ENCODE measurements at places on chromosomes 5 and 9.

- DNase-seq, result no peak
These were observed 8.7 kb downstream of the UBQLN1 start for GRCh38 chr9:83698976-83699585.

GRCh38 chr9:113963017-113963620 lies 87.0 kb downstream of the ZNF618 start:
- peak; percentile 53 for DNase-seq

GRCh38 chr9:122406070-122406890 lies 35.5 kb downstream of the PTGS1 start:
- DNase-seq, result no peak

DNA sequence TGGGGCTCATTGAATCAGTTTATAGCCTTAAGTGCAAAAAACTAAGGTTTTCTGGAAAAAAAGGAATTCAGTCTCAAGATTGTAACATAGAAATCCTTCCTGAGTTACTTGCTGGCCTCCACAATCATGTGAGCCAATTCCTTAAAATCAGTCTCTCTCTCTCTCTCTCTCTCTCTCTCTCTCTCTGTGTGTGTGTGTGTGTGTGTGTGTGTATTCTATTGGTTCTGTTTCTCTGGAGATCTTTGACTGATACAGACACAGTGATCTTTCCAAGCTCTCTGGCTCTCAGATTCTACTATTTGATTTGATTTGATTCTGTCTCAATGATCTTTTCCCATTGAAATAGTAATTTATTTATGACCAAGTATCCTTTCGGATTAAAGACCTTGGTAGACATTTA lies 74.6 kb downstream of the CFAP95 start:
- no peak for DNase-seq

DNA sequence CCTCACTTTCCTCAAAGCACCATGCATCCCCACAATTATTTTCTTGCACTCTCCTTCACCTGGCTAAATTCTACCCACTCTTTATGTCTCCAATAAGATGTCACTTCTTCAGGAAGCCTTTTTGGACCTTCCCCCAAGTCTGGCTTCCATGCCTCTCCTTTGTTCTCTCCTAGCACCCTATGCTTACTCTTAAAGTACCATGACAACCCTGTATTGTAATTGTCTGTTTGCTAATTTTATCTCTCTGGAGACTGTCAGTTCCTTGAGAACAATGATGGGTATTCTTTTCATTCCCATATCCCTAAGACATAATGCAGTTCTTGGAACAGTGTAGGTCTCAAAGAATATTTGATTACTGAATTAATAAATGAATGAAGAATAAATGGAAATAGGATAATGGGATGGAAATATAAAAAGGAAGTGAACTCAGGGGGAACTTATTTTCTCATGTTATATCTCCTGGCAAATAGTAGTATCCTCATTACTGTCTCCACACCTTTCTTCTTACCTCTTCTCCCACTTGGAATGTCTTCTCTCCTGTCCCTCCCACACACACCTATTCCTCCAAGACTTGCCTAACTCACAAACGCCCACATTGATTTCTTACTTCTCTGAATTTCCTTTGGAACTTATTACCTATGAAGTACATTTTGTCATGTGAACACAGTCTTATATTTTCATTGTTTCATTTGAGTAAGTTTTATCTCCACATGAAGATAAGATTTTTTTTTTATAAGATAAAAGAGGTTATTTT lies 499.1 kb downstream of the NFIB start:
- DNase-seq, result no peak

GRCh38 chr5:124995421-124995820 lies 249.0 kb upstream of the ZNF608 start:
- no peak for DNase-seq

GRCh38 chr5:100890461-100891008 lies 12.5 kb downstream of the ST8SIA4 start:
- DNase-seq, result no peak

- no peak for DNase-seq
These were observed 35.8 kb downstream of the PPARGC1B start for GRCh38 chr5:149765932-149766331.

- no peak for DNase-seq
These were observed 225.7 kb downstream of the MAST4 start for GRCh38 chr5:66821688-66822429.

DNA sequence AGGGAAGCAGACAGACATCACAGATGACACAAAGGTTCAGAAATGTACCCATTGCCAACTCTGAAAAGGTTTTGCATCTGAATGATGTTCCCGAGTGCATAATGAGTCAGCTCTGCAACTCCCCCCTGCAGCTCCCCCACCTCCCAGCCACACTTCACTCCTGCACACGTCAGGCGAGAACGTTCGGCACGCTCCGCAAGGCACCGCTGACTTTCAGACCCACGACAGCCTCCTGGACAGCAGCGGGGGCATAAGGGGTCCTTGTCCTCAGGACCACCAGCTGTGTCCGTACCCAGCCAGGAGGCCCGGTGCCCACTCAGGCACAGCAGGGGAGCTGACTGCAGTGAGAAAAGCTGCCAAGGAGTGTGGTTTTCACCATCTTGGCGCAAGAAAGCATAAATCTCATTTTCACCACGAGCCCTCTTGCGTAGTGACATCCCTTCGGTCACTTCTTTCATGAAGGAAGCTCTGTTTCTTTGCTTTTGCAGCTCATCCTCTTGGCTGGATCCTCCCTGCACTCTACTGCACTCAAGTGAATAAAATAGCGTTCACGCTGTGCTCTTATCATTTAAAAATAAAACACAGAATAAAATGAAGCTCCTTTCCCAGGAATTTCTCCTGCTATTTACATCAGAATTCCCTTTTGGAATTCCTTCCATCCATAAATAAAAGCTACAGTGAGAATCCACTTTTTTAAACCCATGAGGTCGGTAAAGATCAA lies 9.9 kb downstream of the GFPT2 start:
- DNase-seq, result no peak

GRCh38 chr9:118330191-118330986 lies 626.2 kb downstream of the TLR4 start:
- no peak for DNase-seq

GRCh38 chr5:54344653-54345052 lies 34.3 kb upstream of the ARL15 start:
- DNase-seq, result no peak

- DNase-seq, result no peak
These were observed 19.4 kb downstream of the IPO11 start for GRCh38 chr5:62431735-62432620.

- DNase-seq, result no peak
These were observed 59.8 kb downstream of the PTCD2 start for GRCh38 chr5:72379936-72380335.

GRCh38 chr5:50767588-50767987 lies 101.2 kb downstream of the PARP8 start:
- no peak for DNase-seq

DNA sequence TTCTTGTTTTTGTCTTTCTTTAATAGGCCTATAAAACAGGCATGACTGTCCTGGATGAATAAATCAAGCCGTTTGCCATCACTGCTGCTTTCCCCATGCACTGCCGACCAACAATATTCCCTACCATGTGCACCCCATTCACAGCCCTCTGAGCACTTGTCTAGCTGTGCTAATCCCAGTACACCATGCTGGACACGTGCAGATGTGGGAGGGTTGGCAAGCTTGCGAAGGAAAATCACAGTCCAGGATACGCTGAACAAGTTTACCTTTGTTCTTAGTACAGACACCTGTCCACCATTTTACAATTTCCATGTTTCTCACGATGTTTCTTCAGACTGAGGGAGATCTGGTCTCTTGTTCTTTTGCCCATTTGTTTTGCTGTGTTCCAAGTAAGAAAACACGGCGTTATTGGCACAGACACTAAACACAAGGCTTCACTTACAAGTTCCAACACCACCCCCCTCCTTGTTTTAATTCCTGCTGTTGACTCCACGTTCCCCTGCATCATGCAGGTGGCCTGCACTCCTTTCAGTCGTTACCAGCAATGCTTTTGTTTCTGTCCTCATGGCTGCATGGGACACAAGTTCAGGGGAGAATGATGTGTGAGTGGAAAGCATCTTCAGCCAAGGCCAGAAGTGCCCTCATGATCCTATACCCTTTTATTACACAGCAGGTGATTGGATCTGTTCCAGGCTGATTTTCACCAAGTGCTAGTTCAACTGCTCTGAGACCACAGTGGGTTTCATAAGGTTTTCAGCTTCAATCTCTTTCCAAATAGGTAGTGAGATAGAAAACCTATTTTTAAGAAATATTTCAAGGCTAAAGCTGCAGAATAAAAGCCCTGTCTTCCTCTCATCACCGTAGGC lies 608.9 kb downstream of the IRX1 start:
- DNase-seq, result no peak

DNA sequence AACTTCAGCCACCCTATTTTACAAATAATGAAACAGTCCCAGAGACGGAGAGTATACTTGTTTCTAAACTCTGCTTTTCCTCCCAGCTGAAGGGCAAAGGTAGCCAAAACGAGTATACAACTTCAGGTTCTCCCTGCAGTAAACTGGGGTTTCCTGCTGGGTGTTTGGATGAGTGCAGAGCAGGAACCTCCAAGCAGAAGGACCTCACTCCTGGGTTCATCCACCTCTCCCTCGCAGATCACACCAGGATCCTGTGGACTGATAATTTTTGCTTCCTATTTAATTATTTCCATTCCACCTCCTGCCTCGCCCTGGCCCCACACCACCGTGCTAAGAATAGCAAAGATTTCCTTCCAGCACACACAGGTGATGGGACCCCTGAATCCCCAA lies 2.0 kb upstream of the FOXB2 start:
- DNase-seq, result no peak

GRCh38 chr5:149012350-149012749 lies 50.5 kb downstream of the SH3TC2 start:
- no peak for DNase-seq

DNA sequence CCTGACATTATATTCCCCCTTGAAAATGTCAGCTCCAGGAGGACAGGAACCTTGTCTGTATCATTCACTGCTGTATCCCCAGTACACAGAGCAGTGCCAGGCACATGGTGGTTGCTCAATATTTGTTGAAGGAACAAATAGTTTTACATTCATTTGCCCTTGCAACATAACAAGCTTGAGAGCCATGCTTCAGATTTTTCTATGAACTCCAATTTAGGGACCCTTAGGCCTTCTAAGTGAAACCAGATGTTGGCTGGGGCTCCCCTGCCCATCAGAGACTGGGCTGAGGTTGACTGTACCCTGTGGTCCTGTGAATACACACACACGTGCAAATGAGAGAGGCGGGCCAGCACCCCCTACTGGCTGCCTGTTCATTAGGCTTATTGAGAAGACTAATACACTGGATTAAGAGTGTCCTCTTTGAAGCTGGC lies 214.9 kb upstream of the WWC1 start:
- DNase-seq, result peak; percentile 44

DNA sequence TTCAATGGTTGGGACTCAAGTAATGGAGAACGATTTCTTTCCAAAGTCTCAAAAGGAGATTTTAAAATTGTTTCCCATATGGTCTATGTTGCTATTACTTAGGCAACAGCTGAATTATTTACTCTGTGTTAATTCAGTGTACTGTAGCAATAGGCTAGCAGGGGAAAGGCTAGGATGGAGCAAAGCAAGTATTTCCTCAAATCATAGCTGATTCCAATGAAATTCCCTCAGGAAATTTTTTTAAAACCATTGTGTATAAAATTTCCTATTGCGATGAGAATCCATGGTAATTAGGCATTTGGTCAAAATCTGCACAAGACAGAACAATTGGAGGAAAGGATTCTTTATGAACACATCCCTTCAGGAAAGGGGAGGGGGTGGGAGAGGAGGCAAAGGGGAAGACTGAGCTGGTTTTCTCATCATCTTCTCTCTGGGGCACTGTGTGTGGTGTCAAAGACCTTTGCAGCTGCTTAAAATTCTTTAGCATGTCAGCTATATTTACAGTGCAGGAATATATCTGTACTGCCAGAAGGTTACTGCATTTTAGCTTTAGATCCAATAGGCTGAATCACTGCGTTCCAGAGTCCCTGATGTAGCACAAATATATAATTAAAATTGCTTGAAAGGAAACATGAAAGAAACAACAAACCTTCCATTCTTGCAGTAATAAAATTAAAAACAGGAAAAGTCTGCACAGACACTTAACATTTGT lies 95.3 kb downstream of the ZNF608 start:
- no peak for DNase-seq

- DNase-seq, result no peak
These were observed 1231.1 kb upstream of the NUDT12 start for GRCh38 chr5:104793755-104794080.

GRCh38 chr9:36834736-36835135 lies 199.3 kb downstream of the PAX5 start:
- no peak for DNase-seq

- DNase-seq, result peak; percentile 24
These were observed 409.3 kb downstream of the AGTPBP1 start for GRCh38 chr9:85332487-85332886.

GRCh38 chr9:115849679-115850412 lies 303.7 kb upstream of the PAPPA start:
- no peak for DNase-seq

DNA sequence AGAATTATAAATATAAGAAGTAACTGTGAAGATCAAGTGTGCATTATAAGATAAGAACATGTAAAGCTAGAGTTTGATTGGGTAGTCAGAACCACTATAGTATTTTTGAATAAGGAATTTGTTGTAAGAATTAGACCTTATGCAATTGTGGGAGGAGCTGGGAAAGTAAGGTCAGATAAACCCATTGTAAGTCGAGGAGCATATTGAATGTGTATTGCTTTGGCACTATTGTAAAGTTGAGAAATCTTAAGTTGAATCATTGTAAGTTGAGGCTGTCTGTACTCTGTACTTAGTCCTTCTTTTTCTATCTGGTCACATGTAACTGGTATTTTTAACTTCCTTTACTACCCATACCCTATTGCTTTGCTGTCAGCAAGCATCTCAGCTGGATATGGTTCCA lies 158.7 kb downstream of the CCDC171 start:
- no peak for DNase-seq

GRCh38 chr9:6428940-6429889 lies 16.2 kb downstream of the UHRF2 start:
- no peak for DNase-seq

GRCh38 chr9:104779946-104780535 lies 16.1 kb downstream of the NIPSNAP3B start:
- DNase-seq, result no peak

GRCh38 chr5:94623011-94623410 lies 4.5 kb downstream of the SLF1 start:
- peak; percentile 15 for DNase-seq

- DNase-seq, result peak; percentile 89
These were observed at the start of gene CCNO for GRCh38 chr5:55232985-55233928. CCNO (minus strand) TSS chr5:55233608; CDS start chr5:55233523, 85 bp downstream.

GRCh38 chr5:79974886-79975285 lies 16.2 kb downstream of the MTX3 start:
- DNase-seq, result peak; percentile 46

DNA sequence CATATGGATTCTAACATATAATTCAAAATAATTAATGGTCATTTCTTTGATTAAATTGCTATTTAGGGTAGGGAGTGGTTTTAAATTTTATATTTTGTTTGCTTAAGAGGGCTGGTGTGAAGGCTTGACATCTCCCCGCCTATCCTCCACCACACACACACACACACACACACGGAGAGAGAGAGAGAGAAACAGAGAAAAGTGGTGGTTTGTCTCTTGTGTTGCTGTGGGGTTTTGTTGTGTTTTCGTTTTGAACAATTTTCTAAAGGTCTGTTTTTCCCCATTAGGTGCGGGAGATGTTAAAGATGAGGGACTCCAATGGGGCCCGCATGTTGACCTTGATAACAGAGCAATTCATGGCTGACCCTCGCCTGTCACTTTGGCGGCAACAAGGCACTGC lies 161.9 kb downstream of the ZSWIM6 start:
- no peak for DNase-seq
